Cardiac septum (tissue), 1 donor: ENCODE measurements at places on chromosomes 2 and 18. TPM values are rescaled to one million over a fixed set of nuclear protein-coding genes. Genes with fewer than 3 reads are reported as not detected.

GAL3ST2 gene
- total RNA-seq, result not detected

ACVR1C gene
- 0.59 TPM for total RNA-seq

- DNase-seq, result no peak
Measured at GRCh38 chr18:54392543-54393023, 34.9 kb downstream of the C18orf54 start.

- DNase-seq, result no peak
Measured at GRCh38 chr2:229582151-229582550, 132.2 kb downstream of the DNER start.

GRCh38 chr2:222521099-222521498, 96.8 kb downstream of the SGPP2 start:
- DNase-seq, result no peak

DNA sequence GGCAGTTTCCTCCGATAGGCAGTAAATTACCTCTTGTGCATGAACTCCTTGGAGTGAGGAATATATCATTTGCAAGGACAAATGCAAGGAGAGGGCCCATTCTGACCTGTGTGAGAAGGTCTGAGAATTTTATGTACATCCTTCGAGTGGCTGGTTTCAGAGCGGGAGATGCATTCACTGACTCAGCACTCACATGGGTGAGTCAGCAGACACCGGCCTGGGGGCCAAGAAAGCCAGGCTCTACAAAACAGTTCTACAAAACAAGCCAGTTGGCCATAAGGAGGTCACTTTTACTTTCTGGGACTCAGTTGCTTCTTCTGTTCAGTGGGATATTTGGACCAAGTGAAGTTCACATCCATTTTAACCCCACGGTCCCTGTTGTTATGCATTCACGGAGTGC, 35.3 kb downstream of the CYP26B1 start:
- DNase-seq, result peak; percentile 43

- DNase-seq, result no peak
Measured at GRCh38 chr2:110863726-110864125, 131.4 kb downstream of the ACOXL start.
